ENCODE measurements at places on chromosomes 6 and 20.

DNA sequence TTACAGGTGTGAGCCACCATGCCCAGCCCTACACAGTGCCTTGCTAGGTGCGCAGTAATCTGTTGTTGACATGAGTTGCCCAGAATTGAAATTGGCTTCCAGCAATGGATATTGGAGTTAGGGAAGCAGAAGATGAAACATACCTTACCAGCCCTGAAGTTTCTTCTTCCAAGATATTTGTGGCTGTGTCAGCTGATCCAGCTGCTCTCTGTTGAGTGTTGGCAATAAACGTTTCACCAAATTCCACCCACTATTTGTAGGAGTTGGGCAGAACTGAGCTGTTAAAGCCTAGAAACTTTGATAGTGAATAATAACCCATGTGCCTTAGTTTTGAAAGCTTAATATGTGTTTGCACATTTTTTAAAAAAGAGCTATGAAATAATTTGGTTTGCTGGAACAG is 218.2 kb upstream of the SNX9 start:
- no peak for DNase-seq

DNA sequence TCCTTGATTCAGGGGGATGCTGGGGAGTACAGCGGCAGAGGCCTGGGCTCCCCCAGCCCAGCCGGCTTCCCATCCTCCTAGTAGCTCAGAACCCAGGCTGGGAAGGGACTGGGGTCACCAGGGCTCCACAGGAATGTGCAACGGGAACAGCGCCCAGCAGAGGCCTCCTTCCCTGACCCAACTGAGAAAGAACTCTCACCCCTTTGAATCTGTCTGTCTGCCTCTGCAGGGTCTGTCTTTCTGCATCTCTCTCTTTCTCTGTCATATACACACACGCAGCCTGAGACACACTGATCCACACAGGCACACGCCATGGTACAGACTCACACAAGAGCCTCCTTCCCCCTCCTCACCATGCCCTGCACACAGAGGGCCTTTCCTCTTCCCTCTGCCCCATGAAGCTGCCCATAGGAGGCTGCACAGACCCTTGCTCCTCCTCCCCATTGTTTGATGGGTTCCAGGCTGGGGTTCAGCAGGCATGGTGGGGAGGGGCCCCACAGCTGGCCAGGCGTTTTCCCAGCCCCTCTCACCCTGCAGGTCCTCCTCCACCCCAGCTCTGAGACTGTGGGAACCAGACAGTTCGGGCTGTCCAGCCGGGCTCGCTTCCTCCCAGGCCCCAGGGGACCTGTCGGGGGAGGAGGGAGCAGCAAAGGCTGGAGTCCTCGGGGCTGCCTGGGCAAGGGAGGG is 2.8 kb downstream of the FOXS1 start:
- DNase-seq: no peak

DNA sequence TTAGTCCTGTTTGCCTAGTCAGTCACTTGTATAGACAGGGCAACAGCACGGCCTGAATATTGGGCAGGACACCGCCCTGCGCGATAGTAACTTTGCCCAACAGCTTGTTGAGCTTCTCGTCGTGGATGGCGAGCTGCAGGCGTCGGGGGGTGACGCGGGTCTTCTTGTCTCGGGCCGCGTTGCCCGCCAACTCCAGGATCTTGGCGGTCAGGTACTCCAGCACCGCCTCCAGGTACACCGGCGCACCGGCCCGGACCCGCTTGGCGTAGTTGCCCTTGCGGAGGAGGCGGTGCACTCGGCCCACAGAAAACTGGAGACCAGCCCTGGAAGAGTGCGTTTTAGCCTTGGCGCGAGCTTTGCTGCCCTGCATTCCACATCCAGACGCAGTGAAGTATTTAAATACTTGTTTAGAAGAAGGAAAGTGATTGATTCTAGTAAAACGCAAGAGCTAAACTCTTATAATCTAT is 92.8 kb upstream of the BTN3A2 start:
- no peak for DNase-seq

GRCh38 chr20:10093087-10093591 is 58.4 kb downstream of the ANKEF1 start:
- no peak for DNase-seq

DNA sequence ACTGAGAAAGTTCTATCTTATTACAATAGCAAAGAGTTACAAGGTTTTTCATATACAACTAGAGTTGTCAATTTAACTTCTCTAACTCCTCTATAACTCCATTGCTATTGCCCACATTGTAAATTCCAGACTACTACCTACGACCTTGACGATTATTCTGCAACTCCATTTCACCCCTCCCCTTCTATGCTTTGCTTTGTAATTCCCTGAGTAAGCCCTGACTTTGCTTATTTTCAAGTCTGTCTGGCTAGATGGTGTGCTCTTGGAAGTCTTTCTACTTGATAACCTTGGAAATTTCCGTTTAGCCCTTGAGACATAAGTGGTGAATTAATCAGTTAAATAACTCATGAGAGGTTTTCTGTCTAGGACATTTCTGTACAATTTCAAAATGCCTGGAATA is 161.4 kb downstream of the C6orf58 start:
- DNase-seq: no peak

DNA sequence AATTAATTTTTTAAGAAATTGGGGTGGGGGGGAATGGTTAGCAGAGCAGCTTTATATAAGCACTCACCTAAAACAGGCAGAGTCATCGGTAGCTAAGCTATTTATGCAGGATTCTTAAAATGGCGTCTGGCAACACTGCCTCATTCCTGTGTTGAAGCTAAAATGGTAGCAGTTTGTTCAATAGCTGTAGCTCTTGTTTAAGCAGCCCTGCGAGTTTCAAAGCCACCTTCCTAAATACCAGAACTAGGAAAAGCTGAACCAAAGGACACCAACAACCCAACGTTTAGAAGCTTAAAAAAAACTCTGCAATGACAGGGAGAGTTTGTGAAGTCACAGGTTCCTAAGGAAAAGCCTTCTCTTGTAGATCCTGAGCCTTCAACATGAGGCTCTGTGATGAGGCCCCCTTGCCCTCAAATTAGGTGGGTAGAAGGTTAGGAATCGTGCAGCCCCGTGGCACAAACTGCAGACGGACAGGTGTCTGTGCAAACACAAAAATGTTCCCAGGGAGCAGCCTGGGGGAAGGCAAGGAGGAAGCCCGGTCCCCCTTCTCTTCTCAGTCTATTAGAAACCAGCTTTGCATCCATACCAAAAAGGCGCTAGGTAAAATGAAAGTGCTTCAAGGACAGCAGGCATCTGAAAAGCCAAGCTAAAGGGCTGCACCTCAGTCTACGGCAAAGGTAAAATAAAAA is 4.7 kb downstream of the ZMYND8 start:
- DNase-seq: no peak

DNA sequence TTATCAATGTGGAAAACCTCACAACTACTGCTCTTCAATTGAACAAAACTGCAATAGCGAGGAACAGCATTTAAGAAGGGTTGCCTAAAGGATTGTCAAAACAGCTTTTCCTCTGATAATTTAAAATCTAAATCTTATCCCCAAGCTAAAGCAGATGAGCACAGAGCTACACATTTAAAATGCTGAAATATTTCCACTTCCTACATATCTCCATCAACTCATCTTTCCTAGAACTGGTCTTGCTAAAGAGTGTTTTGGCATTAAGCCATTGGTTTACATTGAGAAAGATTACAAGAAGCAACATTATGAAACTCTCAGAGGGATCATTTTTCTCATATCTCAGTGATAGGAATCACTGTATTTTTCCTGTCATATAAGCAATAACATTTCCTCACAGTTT is 3.6 kb downstream of the OR10C1 start:
- no peak for DNase-seq

- no peak for DNase-seq
These were observed 236.5 kb upstream of the FOXQ1 start for GRCh38 chr6:1075444-1075843.

DNA sequence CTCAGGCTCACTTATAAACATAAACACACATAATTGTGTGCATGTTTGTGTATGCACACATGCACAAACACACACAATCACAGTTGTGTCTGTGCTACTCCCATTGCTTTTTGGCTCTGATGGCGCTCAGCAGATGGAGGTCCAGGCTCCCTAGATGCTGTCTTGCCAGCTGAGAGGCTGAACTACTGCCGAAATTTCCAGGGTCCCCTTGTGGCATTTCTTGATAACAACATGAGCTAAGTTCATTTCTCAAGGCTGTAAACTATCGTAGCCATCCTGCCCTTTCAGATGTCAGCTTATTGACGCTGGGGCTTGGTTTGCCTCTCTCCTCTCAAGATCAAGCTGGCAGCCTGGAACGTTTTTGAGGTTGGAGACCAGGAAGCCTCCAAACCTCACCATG is 313.9 kb upstream of the RNF24 start:
- no peak for DNase-seq

- no peak for DNase-seq
These were observed 460.1 kb upstream of the MANEA start for GRCh38 chr6:95117236-95117635.

DNA sequence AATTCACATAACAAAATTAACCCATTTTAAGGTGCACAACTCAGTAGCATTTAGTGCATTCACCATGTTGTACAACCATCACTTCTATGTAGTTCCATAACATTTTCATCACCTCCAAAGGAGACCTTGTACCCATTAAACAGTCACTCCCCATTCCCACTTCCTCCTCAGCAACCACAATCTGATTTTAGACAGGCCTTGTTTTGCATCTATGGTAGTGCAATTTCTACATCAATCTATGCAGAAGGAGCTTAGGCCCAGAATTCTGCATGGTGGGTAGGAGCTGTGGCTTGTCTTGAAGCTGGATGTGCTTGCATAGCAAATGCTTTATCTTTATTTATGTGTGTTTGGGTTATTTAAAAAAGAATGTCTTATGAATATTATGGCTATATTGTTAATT is 13.5 kb upstream of the HLA-DQA1 start:
- DNase-seq: no peak

GRCh38 chr6:71707059-71707458 is 179.3 kb upstream of the RIMS1 start:
- DNase-seq: no peak

DNA sequence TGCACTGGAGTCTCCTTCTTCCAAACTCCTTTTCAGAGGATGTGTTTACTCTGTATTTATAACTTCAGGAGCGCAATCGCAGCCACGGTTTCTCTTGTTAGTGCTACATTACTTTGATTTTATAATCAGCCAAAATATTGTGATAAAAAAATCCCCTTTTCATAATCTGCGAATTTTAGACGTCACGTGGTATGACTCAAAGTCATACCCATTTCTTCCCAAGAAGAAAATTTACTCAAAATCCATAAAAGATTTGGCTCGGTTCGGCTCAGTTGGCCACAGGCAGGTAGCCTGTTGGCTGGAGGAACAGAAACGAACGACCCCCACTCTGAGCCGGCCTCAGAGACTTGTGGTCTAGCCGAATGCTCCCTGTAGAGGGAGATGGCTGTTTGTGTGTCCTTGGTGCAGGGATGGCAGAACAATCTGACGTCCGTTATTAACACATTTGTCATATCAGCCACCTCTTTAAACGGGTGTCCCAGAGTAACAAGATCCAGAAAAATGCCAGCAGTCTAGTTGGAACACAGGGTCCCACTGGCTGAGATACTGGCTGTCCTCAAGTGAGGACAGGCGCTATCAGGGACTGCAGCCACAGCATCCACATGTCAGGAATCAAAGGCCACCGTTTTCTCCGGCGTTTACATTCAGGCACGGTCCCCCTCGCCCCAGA is 247.6 kb downstream of the DLL1 start:
- DNase-seq: no peak
